ENCODE measurements at places on chromosomes 4 and X.
A peak's percentile ranks its signal among the peaks of the same experiment; 100 is the strongest.

DNA sequence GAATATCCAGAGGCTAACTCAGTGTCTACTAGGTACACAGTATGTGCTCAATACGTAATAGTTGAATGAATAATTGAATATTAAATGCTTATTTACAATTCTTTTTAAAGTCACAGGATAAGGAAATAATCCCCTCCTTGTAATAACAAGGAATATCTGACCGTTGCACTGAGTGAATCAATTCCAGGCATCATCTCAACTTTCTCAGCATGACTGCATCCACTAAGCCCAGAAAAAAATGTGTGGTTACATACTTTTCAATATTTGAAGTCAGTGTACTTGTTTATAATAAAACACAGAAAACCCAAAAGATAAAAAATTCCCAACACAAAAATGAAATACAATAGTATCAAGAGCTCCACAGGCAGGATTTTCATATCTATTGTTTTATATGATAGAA, 105.4 kb downstream of the TMEM144 start:
- DNase-seq: peak; percentile 89

- peak; percentile 97 for DNase-seq
These were observed 39.5 kb downstream of the HOPX start for GRCh38 chr4:56641494-56642051.

DNA sequence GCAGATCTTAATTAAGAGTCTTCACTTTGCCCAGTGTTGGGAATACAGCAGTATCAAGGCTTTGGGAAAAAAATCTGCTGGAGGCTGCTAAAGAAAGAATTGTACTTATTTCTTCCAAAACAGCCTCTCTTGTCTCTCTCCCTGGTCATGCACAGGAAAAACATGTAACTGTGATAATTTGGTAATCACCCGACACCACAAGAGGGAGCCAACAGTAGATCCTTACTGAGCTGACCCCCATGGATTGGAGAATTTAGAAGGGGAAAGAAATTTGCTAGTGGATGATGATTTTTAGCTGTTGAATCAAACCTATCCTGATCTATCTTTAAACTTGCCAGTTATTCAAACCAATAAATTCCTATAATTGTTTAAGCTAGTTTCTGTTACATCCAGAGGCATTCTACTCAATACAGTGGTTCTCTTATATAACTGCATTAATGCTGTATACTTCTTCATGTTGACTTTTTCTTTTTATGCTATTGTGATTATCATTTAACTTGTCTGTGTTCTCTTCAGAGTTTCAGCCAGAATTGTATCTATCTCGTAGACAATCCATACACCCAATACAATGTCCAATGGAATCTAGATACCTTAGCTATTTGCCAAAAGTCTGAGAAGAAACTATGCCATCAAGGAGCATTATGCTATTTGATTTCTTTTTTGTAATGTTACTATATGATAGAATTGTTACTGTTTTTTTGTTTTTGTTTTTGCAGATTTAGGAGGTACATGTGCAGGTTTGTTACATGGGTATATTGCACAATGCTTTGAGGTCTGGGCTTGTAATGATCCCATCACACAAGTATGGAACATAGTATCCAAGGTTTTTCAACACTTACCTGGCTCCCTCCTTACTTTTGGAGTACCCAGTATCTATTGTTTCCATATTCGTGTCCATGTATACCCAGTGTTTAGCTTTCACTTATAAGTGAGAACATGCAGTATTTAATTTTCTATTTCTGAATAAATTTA, 31.3 kb upstream of the ARHGEF38 start:
- peak; percentile 47 for DNase-seq

- DNase-seq: no peak
These were observed 469.0 kb downstream of the IDS start for GRCh38 chrX:149036086-149036485.

GRCh38 chr4:14008494-14008893, 381.0 kb upstream of the BOD1L1 start:
- no peak for DNase-seq

DNA sequence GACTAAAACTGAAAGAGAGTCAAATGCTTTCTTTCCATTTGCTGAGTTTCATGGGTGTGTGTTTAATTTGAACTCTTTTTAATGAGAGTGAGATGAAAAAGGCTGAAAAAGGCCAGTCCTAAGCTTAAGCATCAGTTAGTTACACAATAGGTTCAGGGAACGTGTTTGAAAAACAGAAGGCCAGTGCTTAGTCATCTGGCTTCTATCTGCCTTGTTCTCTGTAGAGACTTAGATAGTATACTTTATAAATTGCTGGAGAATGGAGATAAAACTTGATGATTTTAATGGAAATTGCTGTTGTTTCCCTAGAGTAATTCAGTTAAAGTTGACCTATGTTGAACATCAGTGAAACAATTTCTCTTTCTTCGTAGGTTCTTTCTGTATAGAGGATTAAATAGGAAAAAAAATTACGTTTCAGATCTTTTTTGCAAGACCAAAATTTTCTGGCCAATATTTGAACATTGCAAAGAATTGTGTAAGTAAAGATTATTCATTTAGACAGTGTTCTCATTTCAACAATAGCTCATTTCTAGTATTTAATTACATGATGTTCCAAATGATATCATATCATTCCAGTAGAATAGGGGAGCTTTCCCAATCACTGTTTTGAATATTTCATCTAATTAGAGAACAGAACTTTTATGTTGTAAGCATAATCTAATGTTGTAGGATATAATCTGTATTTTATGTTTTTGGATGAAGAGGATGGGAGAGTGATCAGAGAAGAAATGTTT, 1088.8 kb downstream of the ADGRL3 start:
- no peak for DNase-seq

DNA sequence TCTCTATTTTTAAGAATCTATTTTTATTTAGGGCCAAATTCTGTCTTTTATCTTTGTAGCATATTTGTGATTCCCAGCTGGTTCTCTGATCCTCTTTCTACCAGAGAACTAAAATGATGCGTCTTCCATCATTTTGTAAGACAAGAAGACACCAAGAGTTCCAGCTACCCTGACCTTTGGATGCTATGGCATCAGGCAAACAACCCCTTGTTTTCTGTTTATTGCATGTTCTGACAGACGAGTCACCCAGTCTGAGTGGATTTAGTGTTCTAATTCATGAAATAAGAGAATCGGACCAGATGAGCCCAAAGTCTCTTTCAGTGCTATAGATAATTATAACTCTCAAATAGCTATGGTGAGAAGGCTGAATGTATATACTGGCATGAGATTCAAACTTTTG, 69.7 kb downstream of the ZFYVE28 start:
- DNase-seq: peak; percentile 8

- DNase-seq: no peak
These were observed 149.2 kb upstream of the RAI2 start for GRCh38 chrX:18010253-18010652.

GRCh38 chr4:107853444-107854355, 29.0 kb downstream of the SGMS2 start:
- DNase-seq: peak; percentile 86

GRCh38 chr4:185128272-185129119, 14.6 kb upstream of the SLC25A4 start:
- no peak for DNase-seq

DNA sequence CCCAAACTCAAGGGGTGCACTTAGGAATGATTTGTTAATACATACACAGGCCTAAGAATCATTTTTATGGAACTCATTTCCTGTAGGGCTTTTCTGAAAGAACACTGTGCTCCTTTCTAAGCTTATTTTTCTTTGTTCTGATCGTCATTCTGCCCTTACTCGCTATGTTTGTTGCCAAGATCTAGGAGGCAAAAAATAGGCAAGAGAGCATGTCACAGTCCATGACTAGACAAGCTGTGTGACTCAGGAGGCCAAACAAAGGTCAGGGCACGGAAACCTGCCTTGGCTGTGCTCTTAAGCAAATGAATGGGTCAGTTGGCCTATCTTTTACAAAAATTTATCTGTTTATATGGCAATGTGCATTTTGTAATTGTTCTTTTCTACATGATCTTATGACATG, 42.5 kb upstream of the C1GALT1C1 start:
- peak; percentile 96 for DNase-seq

DNA sequence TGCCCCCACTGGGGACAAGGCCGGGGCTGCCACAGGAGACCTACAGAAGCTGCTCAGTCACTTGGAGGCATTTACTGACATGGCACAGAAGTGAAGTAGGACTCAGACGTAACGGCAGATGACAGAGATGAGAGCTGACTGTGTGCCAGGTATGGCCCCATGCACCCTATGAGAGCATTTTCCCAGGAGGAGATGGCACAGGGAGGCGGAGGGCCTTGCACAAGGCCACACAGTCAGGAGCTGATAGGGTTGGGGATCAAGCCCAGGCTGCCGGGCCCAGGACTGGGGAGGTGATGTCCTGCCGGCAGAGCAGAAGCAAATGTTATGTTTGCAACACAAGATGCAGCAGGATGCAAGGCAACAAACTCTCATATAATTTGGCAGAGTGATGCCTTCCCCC, 34.1 kb downstream of the NAT8L start:
- no peak for DNase-seq

GRCh38 chr4:77820649-77821561, 1.7 kb upstream of the CNOT6L start:
- peak; percentile 14 for DNase-seq

DNA sequence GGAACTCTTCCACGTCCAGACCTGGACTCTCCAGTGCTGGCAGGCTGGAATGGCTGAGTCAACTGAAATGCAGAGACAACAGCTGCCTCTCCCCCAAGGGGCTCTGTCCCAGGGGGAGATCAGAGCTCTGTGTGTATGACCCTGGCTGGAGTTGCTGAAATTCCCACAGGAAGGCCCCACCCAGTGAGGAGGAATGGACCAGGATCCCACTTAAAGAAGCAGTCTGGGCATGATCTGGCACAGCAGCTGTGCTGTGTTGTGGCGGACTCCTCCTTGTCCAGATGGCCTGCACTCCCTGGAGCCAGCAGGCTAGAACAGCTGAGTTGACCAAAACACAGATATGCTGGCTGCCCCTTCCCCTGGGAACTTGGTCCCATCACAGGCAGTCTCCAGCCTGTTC, 25.4 kb downstream of the C4orf17 start:
- no peak for DNase-seq

GRCh38 chrX:21725916-21726315, 32.0 kb downstream of the SMPX start:
- no peak for DNase-seq

GRCh38 chr4:82777857-82778525, 20.6 kb downstream of the SCD5 start:
- no peak for DNase-seq

DNA sequence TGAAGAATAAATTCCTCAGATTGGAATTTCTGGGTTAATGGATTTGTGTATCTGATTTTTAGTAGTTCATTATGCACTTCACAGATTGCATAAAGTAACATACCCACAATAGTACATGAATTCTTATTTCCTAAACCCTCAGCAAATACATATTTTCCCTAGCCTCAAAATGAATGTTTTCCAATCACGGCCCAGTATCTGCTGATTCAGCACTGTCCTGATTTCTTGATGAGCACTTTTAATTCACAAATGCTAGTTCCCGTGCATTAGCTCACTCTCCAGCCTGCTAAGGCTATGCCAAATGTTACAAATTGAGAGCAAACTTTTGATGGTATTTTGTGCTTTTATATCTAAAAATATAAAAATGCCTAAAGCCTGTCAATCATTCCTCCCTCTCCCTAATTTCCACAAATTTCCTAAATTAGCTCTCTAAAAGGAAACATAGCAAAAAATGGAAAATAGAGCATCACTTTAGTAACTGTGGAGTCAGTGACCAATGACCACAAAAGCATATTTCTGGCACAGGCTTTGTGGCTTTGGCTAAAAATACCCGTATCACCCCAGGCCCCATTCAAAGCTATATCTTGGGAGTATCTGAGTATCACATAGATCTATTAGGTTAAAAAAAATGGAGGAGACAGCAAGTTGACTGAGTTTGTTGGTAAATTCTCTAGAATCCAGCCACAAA, 75.5 kb downstream of the NAF1 start:
- DNase-seq: no peak

GRCh38 chr4:52107336-52107735, 56.2 kb downstream of the SPATA18 start:
- peak; percentile 59 for DNase-seq

GRCh38 chr4:150308824-150309472, 230.7 kb downstream of the DCLK2 start:
- peak; percentile 65 for DNase-seq

DNA sequence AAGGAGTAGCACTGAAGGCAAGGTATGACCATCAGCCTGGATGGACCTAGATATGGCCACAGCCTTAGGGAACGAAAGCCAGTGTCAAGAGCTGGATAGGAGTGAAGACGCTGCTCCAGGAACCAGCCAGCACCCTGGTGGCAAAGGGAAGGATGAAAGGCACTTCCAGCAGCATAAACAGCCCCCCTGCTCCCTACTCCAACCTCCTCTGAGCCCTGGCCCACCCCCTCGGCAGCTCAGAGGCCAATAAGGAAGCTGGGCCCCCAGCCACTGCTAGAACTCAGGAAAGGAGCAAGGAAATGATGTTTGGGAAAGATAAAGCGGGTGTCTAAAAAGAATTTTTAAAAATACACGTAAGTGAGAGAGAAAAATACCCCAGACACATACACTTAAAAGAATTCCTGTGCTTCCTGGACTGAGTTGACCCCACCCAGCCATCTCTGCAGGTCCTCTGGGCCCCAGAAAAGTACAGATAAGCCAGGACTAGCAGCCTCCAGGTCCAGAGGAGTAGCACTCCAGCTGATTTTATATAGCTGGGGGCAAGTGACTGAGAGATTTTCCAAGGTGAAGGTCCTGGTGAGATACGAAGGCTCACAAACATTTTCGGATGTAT, 170.4 kb downstream of the SHROOM4 start:
- no peak for DNase-seq

DNA sequence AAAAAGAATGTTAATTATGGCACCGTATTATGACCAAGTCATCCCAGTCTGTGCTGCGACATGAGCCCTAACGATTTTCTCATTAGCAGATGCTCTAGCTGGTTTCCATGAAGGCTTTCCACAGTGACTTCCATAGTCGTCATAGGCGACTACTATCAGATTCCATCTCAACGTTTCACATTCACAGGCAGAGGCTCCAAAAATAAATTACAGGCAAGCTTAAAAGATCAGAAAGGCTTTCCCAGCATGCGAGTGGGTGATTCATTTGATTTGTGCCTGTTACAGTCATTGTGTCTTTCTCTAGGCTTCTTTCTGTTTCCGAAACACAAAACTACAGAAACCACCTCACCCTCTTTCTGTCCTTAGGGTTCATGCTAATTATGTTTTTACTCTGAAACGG, 43.2 kb downstream of the PALLD start:
- DNase-seq: peak; percentile 80

- no peak for DNase-seq
These were observed 2.9 kb downstream of the AR start for GRCh38 chrX:67546496-67547423.

All from fibroblast of mammary gland (primary cell).